ENCODE measurements at places on chromosomes 2 and 18.

DNA sequence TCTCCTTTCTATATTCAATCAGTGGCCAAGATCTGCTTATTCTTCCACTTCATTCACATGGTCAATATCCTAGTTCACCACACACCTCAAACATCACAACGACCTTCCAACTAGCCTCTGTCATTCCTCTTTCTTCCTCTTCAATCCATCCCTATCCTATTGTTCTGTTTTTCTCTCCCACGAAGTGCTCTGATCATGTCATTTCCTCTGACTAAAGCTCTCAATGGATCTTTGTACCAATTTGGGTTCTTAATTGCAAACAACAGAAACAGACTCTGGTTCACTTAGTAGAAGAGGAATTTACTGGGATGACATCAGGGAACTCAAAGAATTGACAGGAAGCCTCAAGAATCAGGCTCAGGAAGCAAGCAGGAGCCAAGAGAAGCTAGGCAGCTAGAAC lies 23.5 kb downstream of the WNT10A start:
- DNase-seq, result no peak

DNA sequence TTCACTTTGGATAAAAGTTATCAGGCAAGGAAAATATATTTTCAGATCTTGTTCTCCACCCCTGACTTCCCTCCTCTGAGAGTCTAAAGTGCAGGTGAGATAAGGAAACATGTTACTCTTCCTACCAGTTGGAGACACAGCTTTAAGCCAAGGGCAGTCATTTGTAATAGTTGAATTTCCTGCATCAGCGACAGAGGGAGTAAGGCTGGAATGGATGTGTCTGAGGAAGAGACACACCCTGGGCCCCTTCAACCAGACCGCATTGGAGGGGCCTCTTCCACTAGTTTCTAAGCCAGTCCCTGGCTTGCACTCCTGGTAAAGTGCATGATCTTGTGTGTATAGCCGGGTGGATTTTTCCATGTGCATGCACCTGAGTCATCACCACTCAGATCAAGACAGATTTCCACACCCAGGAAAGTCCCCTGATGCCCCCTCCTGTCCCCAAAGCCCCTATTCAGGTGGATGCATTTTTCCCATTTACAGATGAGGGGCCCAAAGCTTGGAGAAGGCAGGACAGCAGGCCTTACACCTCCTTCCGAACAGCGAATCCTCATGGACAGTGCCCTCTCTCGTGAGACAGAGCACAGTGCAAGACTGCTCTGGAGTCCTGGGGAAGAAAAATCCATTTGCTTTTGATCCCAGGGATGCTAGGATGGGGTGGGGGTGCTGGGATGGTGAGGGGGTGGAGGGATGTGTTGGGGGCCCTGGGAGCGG lies 66.7 kb upstream of the SH3RF3 start:
- DNase-seq, result no peak

DNA sequence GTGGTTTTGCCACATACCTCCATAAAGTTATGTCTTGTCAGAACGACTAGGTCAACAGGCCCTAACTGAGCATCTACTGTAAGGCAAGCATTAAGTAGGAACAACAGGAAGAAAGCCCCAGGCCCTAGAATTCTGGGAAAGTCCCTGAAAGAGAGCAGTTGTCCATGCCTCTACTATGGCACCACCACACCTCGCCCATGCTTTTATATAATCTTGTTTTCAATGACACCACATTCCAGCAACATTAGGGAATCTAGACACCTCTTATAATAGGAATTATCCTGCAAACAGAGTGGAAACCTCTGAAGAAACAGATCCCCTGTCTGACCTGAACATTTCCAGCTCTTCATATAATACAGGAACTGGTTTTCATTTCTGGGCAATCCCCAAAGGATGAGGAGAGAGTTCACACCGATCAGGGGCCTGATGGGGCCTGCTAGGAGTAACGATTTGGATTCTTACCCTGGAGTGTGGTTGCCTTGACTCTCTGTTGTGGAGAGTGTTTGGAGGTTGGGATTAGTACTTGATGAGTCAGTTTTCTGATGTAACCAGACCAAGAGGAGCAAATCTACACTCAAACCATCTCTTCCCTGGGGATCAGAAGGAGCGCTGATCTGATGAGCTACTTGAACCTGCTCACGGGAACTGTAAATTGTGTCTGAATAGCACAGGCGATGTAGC lies 31.9 kb upstream of the CEP68 start:
- no peak for DNase-seq

DNA sequence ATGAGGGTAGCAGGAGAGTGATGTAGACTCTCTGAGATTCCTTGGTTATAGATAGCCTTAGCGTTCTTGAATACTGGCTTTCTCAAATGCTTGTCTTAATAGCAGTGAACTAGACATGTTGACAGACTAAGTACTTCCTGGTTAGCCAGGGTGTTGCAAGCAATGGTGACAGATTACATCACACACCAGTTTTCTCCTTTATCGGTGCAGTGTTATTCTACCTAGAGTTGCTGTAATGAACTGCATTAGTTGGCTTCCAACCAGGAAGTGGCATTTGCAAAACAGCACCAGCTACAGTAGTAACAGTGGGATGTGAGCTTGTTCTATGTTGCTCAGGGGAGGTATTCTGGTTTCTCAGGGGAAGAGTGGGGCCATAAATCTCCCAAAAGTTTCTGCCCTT lies 582.2 kb upstream of the DDX18 start:
- DNase-seq, result no peak

- DNase-seq, result no peak
These were observed 157.8 kb upstream of the DAPL1 start for GRCh38 chr2:158637357-158637756.

DNA sequence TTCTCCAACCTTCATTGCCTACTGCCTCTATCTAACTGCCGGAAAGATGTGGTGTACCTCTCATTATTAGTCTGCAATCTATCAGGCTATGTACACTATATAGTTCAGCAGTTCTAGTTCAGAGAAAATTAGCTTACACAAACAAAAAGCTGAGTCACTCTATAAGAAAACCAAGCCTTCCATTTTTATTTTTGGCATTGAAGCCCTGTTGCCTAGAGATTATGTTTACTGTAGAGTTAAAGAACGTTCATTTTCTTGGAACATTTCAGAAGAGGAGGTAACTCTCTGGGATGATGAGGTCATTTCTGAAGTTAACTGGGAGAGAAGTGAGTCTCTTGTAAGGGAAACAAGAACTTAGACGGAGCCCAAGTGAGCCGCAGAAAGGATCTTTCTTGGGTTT lies 133.5 kb downstream of the FAM124B start:
- no peak for DNase-seq

- no peak for DNase-seq
These were observed 129.9 kb downstream of the CDC42EP3 start for GRCh38 chr2:37541516-37541915.
